ENCODE measurements at places on chromosomes 6 and 20. TPM values are rescaled to one million over a fixed set of nuclear protein-coding genes. Genes with fewer than 3 reads are reported as not detected.
A peak's percentile ranks its signal among the peaks of the same experiment; 100 is the strongest.

Gene ETV7
- total RNA-seq: 0.99 TPM

GRCh38 chr20:59015812-59016711, 3.2 kb upstream of the TUBB1 start:
- DNase-seq: no peak

Gene SRMS
- total RNA-seq: not detected

DNA sequence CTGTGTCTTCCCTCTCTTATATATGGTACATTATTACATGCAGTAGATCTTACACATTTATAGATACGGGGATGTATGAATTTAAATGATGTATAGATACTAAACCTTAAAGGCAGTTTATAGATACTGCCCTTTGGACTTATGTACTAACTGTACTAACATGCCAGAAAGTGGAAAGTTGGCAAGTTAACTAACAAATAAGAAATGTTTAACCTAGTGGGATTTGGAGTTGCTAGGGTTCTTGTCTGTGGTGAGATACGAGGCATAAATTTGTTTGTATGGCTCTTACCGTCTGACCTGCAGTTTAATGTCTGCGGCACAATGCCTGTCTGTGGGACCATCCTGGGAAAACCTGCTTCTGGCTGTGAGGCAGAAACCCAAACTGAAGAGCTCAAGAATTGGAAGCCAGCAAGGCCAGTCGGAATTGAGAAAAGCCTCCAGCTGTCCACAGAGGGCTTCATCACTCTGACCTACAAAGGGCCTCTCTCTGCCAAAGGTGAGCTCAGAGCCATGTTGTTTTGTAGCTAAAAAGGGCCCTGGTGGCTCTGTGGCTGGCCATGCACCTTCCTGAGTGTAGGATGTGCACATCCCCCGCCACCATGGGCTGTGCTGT, 62.9 kb upstream of the SLC22A1 start:
- no peak for DNase-seq

DNA sequence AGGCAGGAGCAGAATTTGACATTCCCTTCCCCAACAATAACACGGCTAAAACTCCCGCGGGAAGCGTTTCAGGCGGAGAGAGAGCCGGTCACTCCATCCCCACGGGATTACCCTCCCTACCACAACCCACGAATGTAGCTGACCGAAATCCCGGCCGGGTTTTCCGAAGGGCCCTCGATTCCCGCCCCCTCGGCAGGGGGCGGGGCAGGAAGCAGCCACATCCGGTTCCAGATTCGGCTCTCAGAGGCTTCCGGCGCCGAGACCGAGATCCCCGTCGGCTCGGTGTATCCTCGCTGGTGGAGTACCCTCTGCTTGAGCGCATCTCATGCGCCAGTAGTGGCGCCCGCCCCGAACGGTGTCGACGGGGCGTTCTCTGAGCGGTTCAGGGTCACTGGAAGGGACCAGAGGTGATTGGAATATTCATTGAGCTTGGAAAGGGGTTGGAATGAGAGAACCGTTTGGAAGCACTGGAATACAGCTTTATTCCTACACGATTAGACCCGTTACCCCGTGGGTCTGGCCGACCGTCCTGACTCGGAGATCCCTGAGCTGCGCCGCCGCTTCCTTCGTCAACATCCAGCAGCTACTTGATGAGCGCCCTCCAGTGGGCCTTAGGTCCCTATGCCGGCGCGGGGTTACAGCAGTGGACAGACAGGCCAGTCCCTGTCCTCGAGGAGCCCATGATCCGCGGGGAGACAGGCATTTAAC, 649 bp upstream of the RGL2 start:
- DNase-seq: peak; percentile 80
